Right lobe of liver (tissue), 6 donors: ENCODE measurements at places on chromosomes 2 and 18. TPM values are rescaled to one million over a fixed set of nuclear protein-coding genes. Genes with fewer than 3 reads are reported as not detected.

EFEMP1 gene
- 22.3 TPM for total RNA-seq

ABHD1 gene
- 1.00 TPM for total RNA-seq

SLC38A11 gene
- 3.6 TPM for total RNA-seq

CNRIP1 gene
- 2.7 TPM for total RNA-seq

TUBB8B gene
- total RNA-seq, result 0.30 TPM

DNA sequence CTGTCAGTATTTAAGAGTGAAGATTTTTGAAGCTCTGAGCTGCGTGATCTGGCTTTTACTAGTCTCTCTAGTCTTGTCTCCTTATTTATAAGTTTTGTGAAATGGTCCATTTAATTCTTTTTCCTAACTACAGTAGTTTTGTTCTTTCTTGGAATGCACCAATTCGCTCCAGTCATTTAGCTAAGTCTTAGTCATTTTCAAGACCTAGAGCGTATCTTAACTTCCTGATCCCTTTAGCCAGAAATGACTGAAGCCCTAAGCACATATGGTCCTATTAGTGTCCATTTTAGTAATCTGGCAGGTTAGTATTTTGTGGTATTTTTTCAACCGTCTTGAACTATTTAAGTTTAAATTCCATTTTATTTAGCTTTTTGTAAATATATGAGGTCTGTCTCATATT lies 3.6 kb downstream of the BIRC6 start:
- no peak overlapping the region for H3K27ac ChIP-seq
- no peaks in the 10 kb centered on the region for H3K36me3 ChIP-seq
- H3K4me3 ChIP-seq, result no peak overlapping the region
- no peak for DNase-seq
- no peaks in the 10 kb centered on the region for H3K27me3 ChIP-seq
- peaks cover 51% of the 10 kb centered on the region for H3K4me1 ChIP-seq

GRCh38 chr2:15263976-15264685 lies 297.0 kb downstream of the NBAS start:
- H3K4me3 ChIP-seq, result no peak overlapping the region
- no peaks in the 10 kb centered on the region for H3K27me3 ChIP-seq
- H3K36me3 ChIP-seq, result no peaks in the 10 kb centered on the region
- H3K27ac ChIP-seq, result no peak overlapping the region
- DNase-seq, result no peak

DNA sequence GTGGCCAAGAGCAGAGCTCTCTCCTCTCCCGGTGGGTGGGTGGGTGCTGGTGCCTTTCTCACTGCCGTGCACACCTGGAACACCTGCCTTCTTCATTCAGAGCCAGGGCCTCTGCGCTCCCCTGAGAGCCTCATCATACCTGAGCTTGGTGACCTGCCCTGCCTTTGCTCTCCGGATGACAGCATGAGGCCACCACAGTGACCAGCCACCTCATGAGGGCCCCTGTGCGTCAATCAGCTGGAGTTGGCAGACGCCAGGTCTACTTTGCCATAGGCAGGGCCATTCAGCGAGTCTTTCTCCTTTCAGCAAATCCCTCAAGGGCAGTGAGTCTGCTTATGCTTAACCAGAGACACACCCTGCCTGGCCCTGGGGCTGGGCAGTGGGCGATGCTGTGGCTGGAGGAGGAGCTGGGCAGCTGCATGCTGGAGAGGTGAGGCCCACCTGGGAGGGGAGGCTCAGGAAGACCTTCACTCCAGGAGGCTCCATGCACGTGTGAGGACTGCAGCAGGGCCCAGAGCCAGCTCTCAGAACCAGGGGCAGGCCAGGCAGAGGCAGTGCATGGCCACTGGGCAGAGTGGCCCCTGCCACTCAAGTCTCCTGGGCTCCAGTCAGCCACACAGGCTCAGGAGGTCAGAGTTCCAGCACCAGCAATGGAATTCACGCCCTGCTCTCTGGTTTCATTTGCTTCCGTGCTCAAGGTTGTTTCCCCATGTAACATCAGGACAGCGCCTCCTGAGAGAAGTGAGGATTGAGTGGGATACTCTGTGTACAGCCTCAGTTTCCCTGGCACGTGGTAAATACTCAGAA lies 417.5 kb upstream of the MYT1L start:
- no peaks in the 10 kb centered on the region for H3K4me1 ChIP-seq
- H3K4me3 ChIP-seq, result no peak overlapping the region
- no peaks in the 10 kb centered on the region for H3K27me3 ChIP-seq

- DNase-seq, result no peak
- H3K27me3 ChIP-seq, result no peaks in the 10 kb centered on the region
- H3K36me3 ChIP-seq, result no peaks in the 10 kb centered on the region
- H3K27ac ChIP-seq, result no peak overlapping the region
- no peak overlapping the region for H3K4me3 ChIP-seq
- no peaks in the 10 kb centered on the region for H3K4me1 ChIP-seq
Observed at GRCh38 chr2:210356944-210357343, 42.0 kb upstream of the MYL1 start.

- peaks cover 27% of the 10 kb centered on the region for H3K27me3 ChIP-seq
- H3K36me3 ChIP-seq, result no peaks in the 10 kb centered on the region
- H3K27ac ChIP-seq, result no peak overlapping the region
- no peaks in the 10 kb centered on the region for H3K4me1 ChIP-seq
- DNase-seq, result no peak
- no peak overlapping the region for H3K4me3 ChIP-seq
Observed at GRCh38 chr2:176131848-176132158, 2.3 kb downstream of the HOXD8 start.

DNA sequence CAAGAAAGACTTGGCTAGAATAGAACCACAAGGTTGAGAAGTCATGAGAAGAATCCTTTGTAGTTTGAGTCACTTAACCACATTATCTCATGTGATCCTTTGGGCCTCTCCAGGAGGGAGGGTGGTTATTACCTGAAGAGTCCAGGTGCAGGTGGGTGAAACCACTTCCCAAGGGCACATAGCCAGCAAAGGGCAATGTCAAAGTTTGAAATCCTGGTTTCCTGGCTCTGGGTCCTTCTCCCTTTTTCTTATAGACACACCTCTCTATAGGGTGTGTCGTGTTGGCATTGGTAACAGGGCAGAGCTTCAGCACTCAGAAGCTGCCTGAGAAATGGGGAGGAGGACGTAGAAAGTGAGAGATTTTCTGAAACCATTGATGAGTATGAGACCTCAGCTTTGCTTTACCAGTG lies 137.9 kb downstream of the MGAT5 start:
- H3K4me3 ChIP-seq, result no peak overlapping the region
- H3K4me1 ChIP-seq, result no peaks in the 10 kb centered on the region
- DNase-seq, result no peak

GRCh38 chr2:102803041-102803896 lies 41.4 kb downstream of the TMEM182 start:
- H3K36me3 ChIP-seq, result no peaks in the 10 kb centered on the region
- peak overlapping the region; percentile 74 for H3K27ac ChIP-seq
- no peak overlapping the region for H3K4me3 ChIP-seq
- no peak for DNase-seq
- peaks cover 20% of the 10 kb centered on the region for H3K4me1 ChIP-seq
- H3K27me3 ChIP-seq, result no peaks in the 10 kb centered on the region

GRCh38 chr18:715626-716025 lies 3.2 kb upstream of the ENOSF1 start:
- H3K4me3 ChIP-seq, result no peak overlapping the region
- no peaks in the 10 kb centered on the region for H3K27me3 ChIP-seq
- H3K36me3 ChIP-seq, result no peaks in the 10 kb centered on the region
- no peak for DNase-seq
- no peak overlapping the region for H3K27ac ChIP-seq

DNA sequence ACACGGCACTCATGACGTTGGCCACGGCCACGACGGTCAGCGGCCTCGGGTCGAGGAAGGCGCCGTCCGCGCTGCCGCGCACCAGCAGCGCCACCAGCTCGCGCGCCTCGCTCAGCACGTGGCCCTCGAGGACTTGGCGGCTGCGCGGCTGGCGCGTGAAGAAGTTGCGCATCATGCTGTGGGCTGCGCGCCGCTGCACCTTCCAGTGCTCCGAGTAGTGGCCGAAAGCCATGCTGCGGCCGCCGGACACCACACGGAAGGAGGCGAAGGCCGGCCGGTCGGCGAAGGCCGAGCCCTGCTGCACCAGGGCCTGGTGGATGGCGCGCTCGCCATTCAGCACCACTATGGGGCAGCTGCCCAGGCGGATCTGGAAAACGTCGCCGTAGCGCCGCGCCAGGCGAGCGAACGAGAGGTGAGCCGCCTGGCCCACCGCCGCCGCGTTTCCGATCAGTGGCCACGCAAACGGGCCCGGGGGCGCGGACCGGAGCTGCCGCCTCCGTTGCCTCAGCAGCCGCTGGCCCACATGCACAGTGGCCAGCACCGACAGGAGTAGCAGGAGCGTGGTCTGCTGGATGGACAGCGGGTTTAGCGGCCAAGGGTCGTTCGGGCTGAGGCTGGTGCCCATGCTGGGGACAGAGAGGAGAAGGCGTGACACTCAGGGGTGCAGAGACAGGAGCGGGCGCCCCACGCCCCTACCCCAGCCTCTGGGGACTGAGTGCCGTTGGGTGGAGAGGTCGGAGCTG lies 1.0 kb downstream of the CYP1B1 start:
- peak overlapping the region; percentile 69 for H3K4me3 ChIP-seq
- H3K27ac ChIP-seq, result no peak overlapping the region
- no peaks in the 10 kb centered on the region for H3K36me3 ChIP-seq
- no peaks in the 10 kb centered on the region for H3K27me3 ChIP-seq
- H3K4me1 ChIP-seq, result no peaks in the 10 kb centered on the region

DNA sequence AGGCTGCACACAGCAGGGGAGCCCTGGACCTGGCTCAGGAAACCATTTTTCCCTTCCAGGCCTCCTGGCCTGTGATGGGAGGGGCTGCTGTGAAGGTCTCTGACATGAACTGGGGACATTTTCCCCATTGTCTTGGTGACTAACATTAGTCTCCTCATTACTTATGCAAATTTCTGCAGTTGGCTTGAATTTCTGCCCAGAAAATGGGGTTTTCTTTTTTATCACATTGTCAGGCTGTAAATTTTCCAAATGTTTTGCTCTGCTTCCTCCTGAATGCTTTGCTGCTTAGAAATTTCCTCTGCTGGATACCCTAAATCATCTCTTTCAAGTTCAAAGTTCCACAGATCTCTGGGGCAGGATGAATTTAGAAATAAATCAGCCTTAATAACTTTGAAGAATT lies 78.2 kb downstream of the EHBP1 start:
- H3K27me3 ChIP-seq, result no peaks in the 10 kb centered on the region
- DNase-seq, result no peak
- H3K36me3 ChIP-seq, result no peaks in the 10 kb centered on the region
- H3K27ac ChIP-seq, result no peak overlapping the region

DNA sequence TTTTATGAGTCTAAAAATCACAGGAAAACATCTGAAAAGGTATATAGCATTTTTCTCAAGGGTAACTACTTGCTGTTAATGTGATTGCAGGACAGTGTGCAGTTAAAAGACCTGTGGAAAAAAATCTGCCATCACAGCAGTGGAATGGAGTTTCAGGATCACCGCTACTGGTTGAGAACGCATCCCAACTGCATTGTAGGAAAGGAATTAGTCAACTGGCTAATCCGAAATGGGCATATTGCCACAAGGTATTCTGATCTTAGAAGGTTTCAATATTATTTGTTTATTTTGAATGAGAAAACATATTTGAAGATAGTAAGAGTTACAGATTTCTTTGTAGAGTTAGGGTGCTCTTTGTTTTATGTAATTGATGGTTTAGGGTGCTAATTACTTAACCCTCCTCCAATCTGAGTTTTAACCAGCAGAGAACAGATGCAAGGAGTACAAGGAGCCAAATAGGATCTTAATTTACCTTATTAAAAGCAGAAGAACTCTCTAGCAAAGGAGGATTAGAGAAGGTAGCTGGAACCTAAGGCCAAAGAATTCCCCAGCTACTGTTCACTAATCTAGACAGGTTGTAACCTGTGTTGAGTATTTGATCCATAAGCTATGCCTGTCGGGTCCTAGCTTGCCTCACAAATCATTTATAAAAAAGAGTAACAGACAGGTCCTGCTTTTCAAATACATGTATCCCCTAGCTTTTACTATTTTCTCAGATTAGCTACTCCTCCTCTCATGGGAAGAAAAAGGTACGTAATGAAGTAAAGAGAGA lies 35.0 kb downstream of the PIKFYVE start:
- H3K36me3 ChIP-seq, result no peaks in the 10 kb centered on the region
- no peak overlapping the region for H3K4me3 ChIP-seq
- no peak for DNase-seq
- H3K27ac ChIP-seq, result no peak overlapping the region
- H3K4me1 ChIP-seq, result no peaks in the 10 kb centered on the region

DNA sequence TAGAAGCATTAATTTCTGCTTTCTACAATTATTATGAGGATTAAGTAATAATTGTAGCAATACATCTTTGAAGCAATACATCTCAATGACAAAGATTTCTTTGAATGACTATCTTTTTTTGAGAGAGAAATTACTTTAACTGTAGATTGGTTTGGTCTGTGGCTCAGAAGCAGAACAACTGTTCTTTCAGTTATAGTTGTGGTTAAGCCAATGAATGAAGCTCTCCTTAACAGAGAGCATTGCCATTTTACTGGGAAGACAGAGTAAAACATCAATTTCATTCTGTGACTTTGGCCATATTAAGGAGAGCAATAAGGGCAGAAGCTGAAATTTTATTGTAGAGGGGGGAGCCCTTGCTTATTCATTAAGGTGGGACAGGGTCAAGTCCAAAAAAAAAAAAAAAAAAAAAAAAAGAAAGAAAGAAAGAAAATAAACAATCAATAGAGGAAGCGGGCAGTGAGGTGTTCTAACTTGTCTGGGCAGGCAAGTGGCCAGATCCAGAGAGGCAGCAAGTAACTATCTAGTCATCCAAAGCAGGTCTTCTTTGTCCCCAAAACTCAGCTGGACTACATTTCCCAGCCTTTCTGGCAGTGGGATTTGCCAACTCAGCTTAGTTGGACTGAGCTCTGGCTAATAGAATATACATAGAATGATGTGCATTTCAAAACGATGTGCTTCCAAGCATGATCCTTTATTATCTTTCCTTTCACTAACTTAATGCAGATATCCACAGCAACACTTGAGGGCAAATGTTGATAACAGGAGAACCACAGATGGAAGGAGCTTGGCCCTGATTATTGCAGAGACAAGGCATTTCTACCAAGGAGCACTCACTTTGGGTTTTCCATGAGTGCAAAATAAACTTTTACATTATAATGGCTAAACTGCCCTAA lies 462.7 kb upstream of the CDH20 start:
- no peaks in the 10 kb centered on the region for H3K36me3 ChIP-seq
- DNase-seq, result no peak
- no peaks in the 10 kb centered on the region for H3K27me3 ChIP-seq

DNA sequence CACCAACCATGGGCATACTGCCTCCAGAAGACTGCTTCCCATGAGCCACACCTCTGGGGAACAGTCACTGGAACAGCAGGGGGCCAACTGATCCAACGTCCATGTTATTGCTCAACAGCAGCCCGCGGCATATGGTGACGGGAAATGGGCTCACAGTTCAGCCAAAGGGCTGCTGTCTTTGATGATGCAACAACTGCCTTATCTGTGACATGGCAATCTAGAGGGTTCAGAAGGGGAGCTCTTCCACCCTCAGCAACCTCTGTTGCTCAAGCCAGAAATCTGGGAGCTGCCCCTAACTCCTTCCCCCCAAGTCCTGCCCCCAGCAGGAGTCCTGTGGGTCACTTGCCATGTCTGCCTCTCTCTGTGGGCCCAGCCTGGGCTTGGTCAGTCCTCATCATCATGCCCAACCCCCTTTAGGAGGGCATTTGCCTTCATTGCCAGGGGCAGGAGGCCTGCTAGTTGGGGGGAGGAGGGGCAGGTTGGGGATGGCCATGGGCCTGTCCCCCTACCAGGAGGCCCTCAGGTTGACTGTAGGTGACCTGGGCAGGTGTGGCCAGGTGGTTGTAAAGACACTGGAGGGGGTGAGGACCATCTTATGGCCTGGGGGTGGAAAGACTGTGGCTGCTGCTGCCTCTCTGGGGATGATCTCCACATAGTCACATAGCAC lies 212.9 kb downstream of the CYP26B1 start:
- no peak overlapping the region for H3K4me3 ChIP-seq
- no peak overlapping the region for H3K27ac ChIP-seq
- no peaks in the 10 kb centered on the region for H3K27me3 ChIP-seq
- no peaks in the 10 kb centered on the region for H3K4me1 ChIP-seq
- no peaks in the 10 kb centered on the region for H3K36me3 ChIP-seq
- no peak for DNase-seq
